ENCODE measurements at places on chromosomes 2 and 18. TPM values are rescaled to one million over a fixed set of nuclear protein-coding genes. Genes with fewer than 3 reads are reported as not detected.

Gene PTPRN
- 0.12 TPM for total RNA-seq

Gene FTCDNL1
- 0.87 TPM for total RNA-seq

Gene CSRNP3
- 9.6 TPM for total RNA-seq

Gene MC4R
- not detected for total RNA-seq

Gene CXCR1
- total RNA-seq, result 0.43 TPM

DNA sequence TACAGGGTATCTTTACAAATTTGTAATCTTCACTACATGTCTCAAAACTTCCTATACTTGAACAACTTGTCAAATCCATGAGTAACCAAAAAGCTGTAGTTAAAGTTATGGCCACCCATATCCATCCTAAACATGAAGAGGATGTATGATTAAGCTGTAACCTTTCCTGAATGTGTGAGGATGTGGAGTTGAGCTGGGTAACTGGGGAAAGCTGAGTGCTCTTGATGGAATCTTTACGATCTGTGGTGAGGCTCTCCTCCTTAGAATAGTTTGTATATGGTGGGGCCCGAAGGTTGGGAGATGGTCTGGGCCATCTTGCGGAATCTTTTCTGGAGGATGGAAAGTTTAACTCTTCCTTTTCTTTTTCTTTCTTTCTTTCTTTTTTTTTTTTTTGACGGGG is 29.4 kb downstream of the DPP4 start:
- no peak for DNase-seq
- no peaks in the 10 kb centered on the region for H3K27me3 ChIP-seq
- no peaks in the 10 kb centered on the region for H3K36me3 ChIP-seq
- H3K4me1 ChIP-seq, result no peaks in the 10 kb centered on the region

DNA sequence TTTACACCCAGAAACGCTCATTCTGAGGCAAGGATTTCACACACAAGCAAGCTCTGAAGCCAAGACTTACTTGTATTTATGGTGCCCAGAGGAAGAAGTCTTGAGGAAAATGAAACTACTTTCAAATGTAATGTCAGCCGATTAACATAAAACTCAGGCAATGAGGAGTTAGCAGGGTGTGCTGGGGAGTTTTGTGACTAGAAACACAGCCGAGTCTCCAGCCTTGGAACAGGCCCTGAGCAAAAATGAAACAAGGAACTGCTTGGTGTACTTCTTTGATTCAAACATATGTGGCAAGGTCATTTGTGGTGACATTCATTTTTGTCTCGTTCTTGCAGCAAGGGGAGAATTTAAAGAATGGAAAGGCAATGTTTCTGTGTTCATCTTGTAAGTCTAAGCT is 4.5 kb downstream of the DYTN start:
- no peaks in the 10 kb centered on the region for H3K4me1 ChIP-seq
- H3K36me3 ChIP-seq, result no peaks in the 10 kb centered on the region
- no peak overlapping the region for H3K4me3 ChIP-seq
- no peaks in the 10 kb centered on the region for H3K27me3 ChIP-seq
- no peak for DNase-seq
- no peak overlapping the region for H3K27ac ChIP-seq

DNA sequence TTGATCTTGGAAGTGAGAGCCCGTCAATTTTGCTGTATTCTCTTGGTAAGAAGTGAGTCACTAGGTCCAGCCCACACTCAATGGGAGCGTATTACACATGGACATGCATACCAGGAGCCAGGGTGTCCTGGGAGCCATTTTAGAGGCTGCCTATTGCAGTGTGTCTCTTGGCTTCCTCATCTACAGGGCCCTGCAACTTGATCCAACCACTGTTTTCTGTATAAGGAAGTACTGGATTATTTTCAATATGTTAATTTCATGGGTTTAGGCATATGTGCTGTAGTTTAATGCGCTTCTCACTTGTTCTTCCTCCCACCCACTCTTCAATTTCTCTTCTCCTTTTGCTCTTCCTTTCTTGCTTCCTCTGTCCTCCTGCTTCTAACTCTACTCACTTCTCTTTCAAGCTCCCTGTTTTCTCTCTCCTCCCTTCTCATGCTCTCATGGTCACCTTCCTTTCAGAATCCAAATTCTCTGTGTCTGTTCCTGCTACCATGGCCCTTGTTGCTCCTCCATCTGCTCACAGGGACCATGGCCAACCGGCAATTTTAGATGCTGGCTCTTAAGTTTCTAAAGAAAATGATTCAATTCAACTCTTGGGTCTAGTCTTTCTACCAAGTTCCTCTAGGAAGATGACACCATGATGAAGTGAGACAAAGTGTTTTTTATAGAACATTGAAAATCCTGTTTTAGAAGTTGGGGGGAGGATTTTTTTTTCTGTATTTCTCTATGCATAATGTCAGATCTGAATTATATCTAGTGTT is 152.0 kb upstream of the ZEB2 start:
- no peaks in the 10 kb centered on the region for H3K27me3 ChIP-seq

DNA sequence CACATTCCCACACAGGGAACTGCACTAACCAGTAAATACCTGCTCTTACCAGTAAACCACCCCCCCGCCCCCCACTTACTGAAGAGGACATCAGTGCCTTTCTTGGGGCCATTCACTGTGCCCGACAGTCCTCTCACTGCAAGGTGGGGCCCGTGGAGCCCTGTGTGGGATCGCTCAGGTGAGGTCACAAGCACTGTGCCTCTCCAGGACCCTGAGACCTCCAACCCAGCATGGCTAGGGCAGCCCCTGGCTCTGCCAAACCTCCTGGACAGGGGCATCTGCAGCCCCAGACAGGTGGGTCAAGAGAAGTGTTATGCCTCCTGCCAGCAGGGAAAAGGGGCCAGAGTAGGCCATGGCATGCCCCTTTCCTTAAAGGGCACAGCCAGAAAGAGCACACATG is 6.7 kb upstream of the NEURL3 start:
- no peaks in the 10 kb centered on the region for H3K27me3 ChIP-seq
- DNase-seq, result no peak
- peaks cover 2% of the 10 kb centered on the region for H3K4me1 ChIP-seq

DNA sequence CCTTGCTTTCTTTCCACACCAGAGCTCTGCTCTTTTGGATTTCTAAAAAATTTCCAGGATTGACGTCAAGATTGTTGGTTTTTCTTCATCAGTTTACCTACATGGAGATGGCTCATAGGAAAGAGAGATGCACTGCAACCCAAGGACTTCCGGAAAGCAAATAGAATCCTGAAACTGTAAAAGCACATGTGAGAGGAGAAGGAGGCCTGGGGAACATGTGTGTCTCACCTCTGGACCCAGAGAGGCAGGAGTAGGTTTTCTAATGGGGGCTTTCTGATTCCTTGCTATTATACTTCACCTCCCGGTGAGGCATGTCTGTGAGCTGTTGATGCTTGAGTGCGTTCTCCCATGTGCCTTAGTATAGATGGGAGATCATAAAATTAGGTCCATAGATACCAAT is 362.8 kb downstream of the DCDC2C start:
- H3K4me1 ChIP-seq, result no peaks in the 10 kb centered on the region
- H3K27me3 ChIP-seq, result no peaks in the 10 kb centered on the region
- H3K36me3 ChIP-seq, result no peaks in the 10 kb centered on the region
- no peak for DNase-seq

DNA sequence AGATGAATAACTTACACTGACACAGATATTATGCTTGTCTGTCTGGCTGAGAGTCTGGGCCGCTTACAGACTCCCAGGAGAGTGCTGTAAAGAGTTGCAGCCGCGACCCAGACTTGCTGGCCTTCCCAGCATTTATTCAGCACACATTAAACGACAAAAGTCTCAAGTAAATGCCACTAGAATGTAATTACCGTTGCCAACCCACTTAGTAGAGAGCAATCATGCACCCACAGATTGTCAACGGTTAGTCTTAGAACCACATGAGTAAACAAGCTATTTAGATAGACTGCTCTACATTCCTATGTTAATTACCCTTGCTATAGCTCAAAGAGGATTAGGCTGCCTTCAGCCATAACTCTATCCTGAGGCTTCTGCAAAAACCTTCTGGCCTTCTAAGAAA is 47.8 kb upstream of the C2orf74 start:
- H3K4me3 ChIP-seq, result no peak overlapping the region
- H3K4me1 ChIP-seq, result no peaks in the 10 kb centered on the region
- no peaks in the 10 kb centered on the region for H3K36me3 ChIP-seq
- H3K27ac ChIP-seq, result no peak overlapping the region
- no peak for DNase-seq
- no peaks in the 10 kb centered on the region for H3K27me3 ChIP-seq

GRCh38 chr18:44915661-44916060 is 235.0 kb downstream of the SETBP1 start:
- no peak overlapping the region for H3K27ac ChIP-seq
- H3K4me3 ChIP-seq, result no peak overlapping the region
- DNase-seq, result no peak
- no peaks in the 10 kb centered on the region for H3K36me3 ChIP-seq
- no peaks in the 10 kb centered on the region for H3K27me3 ChIP-seq
- H3K4me1 ChIP-seq, result peaks cover 20% of the 10 kb centered on the region

All from ovary (tissue), 10 donors.